NCI-H460 (cell line): ENCODE measurements at places on chromosomes 1 and 21. TPM values are rescaled to one million over a fixed set of nuclear protein-coding genes. Genes with fewer than 3 reads are reported as not detected.

FCRL5 gene
- total RNA-seq, result not detected in 2 replicates

ATAD3C gene
- 0.05 and 0.06 TPM in 2 replicates for total RNA-seq

DENND2C gene
- total RNA-seq, result 1.9 and 3.1 TPM in 2 replicates

- DNase-seq, result peak; percentile 31
Observed at GRCh38 chr1:29513357-29513756, 277.0 kb downstream of the PTPRU start.

GRCh38 chr21:35041881-35042280 is 7.2 kb downstream of the RUNX1 start:
- no peak for DNase-seq

GRCh38 chr1:33255347-33256220 is 708 bp upstream of the ZNF362 start:
- no peak for DNase-seq

GRCh38 chr1:172390301-172390682 is 30.2 kb upstream of the C1orf105 start:
- no peak for DNase-seq

DNA sequence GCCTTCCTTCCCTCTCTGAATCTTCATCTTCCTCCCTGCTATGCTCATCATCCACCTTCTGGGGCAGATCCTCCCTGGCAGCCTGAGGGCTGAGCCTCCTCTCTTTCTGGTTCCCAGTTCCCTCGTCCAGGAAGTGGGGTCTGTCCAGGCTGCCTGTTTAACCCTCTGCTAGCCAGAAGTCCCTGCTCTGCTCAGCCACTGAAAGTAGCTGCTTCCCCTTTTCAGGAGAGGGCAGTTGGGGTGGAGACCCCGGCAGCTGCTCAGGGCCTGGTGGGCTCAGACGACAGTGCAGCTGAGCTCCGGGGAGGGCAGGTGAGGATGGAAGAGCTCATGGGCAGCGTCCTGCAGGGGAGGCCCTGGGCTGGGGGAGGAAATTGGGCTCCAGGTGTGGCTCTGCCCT is 43.1 kb upstream of the ETV3 start:
- no peak for DNase-seq
